Activated T-helper 1 cell treated with anti-CD3 and anti-CD28 coated beads, Interleukin-12 subunit alpha, Interleukin-12 subunit beta, Interleukin-2, Interleukin-4 antibody, amounts not matched to agents 30 ng/mL and 10 ng/mL and 1 ng/mL, durations not matched to agents 14 hours and 24 hours and 36 hours (primary cell): ENCODE measurements at places on chromosomes 11 and 22. TPM values are rescaled to one million over a fixed set of nuclear protein-coding genes. Genes with fewer than 3 reads are reported as not detected.

Gene RIMBP3B
- total RNA-seq, result 0.16 TPM in 1 of 2 replicates, not detected in the other

Gene OR56A4
- total RNA-seq, result not detected in 2 replicates

Gene RAB39A
- not detected in 2 replicates for total RNA-seq

Gene SLC25A22
- 87.6 and 92.0 TPM in 2 replicates for total RNA-seq

Gene MIAT
- 37.9 and 39.8 TPM in 2 replicates for total RNA-seq

Gene TUB
- 0.24 and 0.29 TPM in 2 replicates for total RNA-seq
